ENCODE measurements at places on chromosomes 6 and 20. TPM values are rescaled to one million over a fixed set of nuclear protein-coding genes. Genes with fewer than 3 reads are reported as not detected.

GRCh38 chr20:1935696-1936366, 40.6 kb downstream of the SIRPA start:
- no peaks in the 10 kb centered on the region for H3K27me3 ChIP-seq
- no peak overlapping the region for H3K4me3 ChIP-seq
- H3K4me1 ChIP-seq: peaks cover 69% of the 10 kb centered on the region

DNA sequence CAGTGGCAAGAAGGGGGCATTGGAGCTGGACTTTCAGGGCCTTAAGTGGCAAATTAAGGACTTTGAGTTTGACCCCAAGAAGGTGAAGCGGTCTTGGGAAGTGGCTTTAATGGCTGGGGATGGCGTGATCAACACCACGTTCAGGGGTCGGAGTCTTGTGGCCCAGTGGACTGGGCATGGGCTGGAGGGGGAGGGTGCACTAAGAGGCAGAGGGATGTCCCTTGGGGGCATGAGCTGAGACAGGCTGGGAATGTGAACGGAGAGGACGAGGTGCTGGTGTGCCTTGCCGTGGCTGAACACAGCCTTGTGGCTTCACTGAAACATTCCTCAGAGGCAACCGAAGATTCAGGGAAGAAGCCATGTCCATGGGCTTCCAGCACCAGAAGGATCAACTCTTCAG, 227.0 kb downstream of the SYNDIG1 start:
- no peak for DNase-seq
- no peak overlapping the region for H3K27ac ChIP-seq
- H3K36me3 ChIP-seq: no peaks in the 10 kb centered on the region
- H3K4me1 ChIP-seq: no peaks in the 10 kb centered on the region
- peaks cover 8% of the 10 kb centered on the region for H3K27me3 ChIP-seq

- no peaks in the 10 kb centered on the region for H3K4me1 ChIP-seq
- DNase-seq: peak; percentile 40
- no peak overlapping the region for H3K4me3 ChIP-seq
- H3K36me3 ChIP-seq: no peaks in the 10 kb centered on the region
- H3K27ac ChIP-seq: no peak overlapping the region
Observed at GRCh38 chr20:9912858-9913434, 74.1 kb upstream of the PAK5 start.

Gene REM1
- not detected for total RNA-seq

Gene TFAP2B
- not detected for total RNA-seq

DNA sequence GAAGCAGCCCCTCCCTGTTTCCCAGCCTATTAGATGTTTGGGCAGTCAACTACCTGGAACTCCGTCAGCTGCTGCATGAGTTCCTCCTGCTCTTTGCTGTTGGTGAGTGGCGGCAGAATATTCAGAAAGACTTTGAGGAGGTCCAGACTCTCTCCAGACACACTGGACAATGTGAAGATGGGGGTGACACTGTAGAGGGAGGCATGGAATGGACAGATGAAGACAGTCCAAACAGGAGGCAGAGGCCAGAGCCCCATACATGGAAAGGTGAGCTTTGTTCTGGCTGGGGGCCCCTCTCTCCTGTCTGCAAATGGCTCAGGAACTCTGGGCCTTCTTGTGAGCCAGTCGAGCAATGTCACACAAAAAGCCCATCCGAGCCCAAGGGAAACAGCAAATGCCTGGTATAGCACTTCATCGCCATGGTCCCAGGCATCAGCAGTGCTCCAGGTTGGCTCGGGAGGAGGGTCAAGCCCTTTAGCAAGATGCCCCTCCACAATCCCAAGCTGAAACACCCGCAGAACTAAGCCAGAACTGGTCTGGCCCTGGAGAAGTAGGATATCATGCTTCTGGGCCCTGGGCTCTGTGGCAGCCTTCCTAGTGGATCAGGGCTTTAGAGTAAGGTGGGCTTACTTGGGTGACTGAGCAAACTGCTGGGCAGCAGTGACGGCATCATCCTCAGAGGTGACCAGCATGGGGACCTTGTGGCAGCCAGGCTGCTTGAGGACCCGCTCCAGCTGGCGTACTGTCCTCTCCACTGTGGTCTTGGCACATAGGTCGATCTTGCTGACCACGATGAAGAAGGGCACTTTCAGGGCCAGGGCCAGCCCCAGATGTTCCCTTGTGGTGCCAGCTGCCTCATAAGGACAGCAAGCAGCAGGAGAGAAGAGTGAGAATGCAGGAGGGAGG, 4.9 kb downstream of the GTPBP2 start:
- no peak overlapping the region for H3K27ac ChIP-seq
- no peak for DNase-seq
- no peak overlapping the region for H3K4me3 ChIP-seq
- H3K4me1 ChIP-seq: no peaks in the 10 kb centered on the region
- no peaks in the 10 kb centered on the region for H3K27me3 ChIP-seq
- peaks cover 44% of the 10 kb centered on the region for H3K36me3 ChIP-seq

GRCh38 chr6:74857157-74857556, 348.7 kb downstream of the COL12A1 start:
- DNase-seq: no peak
- no peak overlapping the region for H3K27ac ChIP-seq
- H3K36me3 ChIP-seq: no peaks in the 10 kb centered on the region
- H3K4me3 ChIP-seq: no peak overlapping the region
- H3K4me1 ChIP-seq: no peaks in the 10 kb centered on the region
- H3K27me3 ChIP-seq: no peaks in the 10 kb centered on the region

DNA sequence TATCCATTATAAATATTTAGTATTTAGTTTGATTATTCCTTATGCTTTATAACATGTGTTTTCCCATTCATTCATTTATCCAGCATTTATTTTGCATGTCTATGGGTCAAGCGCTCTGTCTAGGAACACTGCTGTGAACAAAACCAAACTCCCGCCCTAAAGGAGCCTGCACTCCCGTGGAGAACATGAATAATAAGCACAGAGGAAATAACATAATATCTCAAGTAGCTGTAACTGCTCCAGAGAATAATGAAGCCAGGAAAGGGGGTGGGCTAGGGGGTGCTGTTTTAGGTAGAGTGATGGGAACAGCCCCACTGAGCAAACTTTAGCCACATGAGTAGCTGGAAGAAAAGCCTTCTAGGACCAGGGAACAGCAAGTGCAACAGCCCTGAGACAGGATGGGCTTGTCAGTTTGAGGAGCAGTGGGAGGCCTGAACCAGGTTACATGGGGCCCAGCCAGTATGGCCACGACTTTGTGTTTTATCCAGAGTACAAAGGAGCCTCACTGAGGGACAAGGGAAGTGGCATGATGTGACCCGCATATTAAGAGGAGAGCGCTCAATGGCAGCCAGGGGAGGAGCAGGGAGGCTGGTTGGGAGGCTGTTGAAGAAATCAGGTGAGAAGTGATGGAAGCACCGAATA, 24.4 kb upstream of the PRND start:
- no peak overlapping the region for H3K27ac ChIP-seq
- no peak for DNase-seq
- no peaks in the 10 kb centered on the region for H3K36me3 ChIP-seq
- no peaks in the 10 kb centered on the region for H3K4me1 ChIP-seq

- no peaks in the 10 kb centered on the region for H3K36me3 ChIP-seq
- H3K27ac ChIP-seq: no peak overlapping the region
- peaks cover 79% of the 10 kb centered on the region for H3K27me3 ChIP-seq
Observed at GRCh38 chr6:106508834-106509233, 120.5 kb downstream of the RTN4IP1 start.

Gene RBBP8NL
- not detected for total RNA-seq

Gene STMN3
- total RNA-seq: 6.6 TPM

- H3K27ac ChIP-seq: no peak overlapping the region
- H3K27me3 ChIP-seq: no peaks in the 10 kb centered on the region
- DNase-seq: peak; percentile 6
- H3K4me3 ChIP-seq: no peak overlapping the region
Observed at GRCh38 chr6:146224449-146224848, 195.6 kb downstream of the GRM1 start.

- peaks cover 7% of the 10 kb centered on the region for H3K27me3 ChIP-seq
- no peaks in the 10 kb centered on the region for H3K36me3 ChIP-seq
- no peaks in the 10 kb centered on the region for H3K4me1 ChIP-seq
- no peak overlapping the region for H3K27ac ChIP-seq
Observed at GRCh38 chr6:27980111-27980510, 23.1 kb downstream of the OR2B6 start.

GRCh38 chr6:38549795-38550194, 89.9 kb downstream of the BTBD9 start:
- DNase-seq: no peak
- H3K27me3 ChIP-seq: no peaks in the 10 kb centered on the region
- H3K27ac ChIP-seq: peak overlapping the region; percentile 57
- H3K36me3 ChIP-seq: no peaks in the 10 kb centered on the region

Gene GJA1
- total RNA-seq: 6.8 TPM

Gene SPATA25
- 42.8 TPM for total RNA-seq

GRCh38 chr6:3765415-3765814, 13.9 kb upstream of the PXDC1 start:
- H3K36me3 ChIP-seq: no peaks in the 10 kb centered on the region
- no peak overlapping the region for H3K4me3 ChIP-seq
- no peak overlapping the region for H3K27ac ChIP-seq
- no peaks in the 10 kb centered on the region for H3K4me1 ChIP-seq
- H3K27me3 ChIP-seq: no peaks in the 10 kb centered on the region
- no peak for DNase-seq

- H3K4me3 ChIP-seq: no peak overlapping the region
- DNase-seq: no peak
- H3K36me3 ChIP-seq: no peaks in the 10 kb centered on the region
- H3K27ac ChIP-seq: no peak overlapping the region
Observed at GRCh38 chr20:35571555-35571954, 29.7 kb downstream of the ERGIC3 start.

- H3K36me3 ChIP-seq: no peaks in the 10 kb centered on the region
- H3K27ac ChIP-seq: no peak overlapping the region
- no peaks in the 10 kb centered on the region for H3K4me1 ChIP-seq
- no peak for DNase-seq
Observed at GRCh38 chr6:89436226-89436625, 3.3 kb downstream of the ANKRD6 start.

GRCh38 chr6:939526-940252, 246.8 kb upstream of the EXOC2 start:
- H3K27ac ChIP-seq: no peak overlapping the region
- H3K4me3 ChIP-seq: no peak overlapping the region
- DNase-seq: no peak
- no peaks in the 10 kb centered on the region for H3K4me1 ChIP-seq

GRCh38 chr20:22585786-22586493, 1.6 kb upstream of the FOXA2 start:
- H3K4me3 ChIP-seq: no peak overlapping the region
- H3K4me1 ChIP-seq: no peaks in the 10 kb centered on the region
- H3K27ac ChIP-seq: no peak overlapping the region
- H3K27me3 ChIP-seq: peaks cover 100% of the 10 kb centered on the region
- no peaks in the 10 kb centered on the region for H3K36me3 ChIP-seq
- no peak for DNase-seq

Gene RBPJL
- not detected for total RNA-seq

DNA sequence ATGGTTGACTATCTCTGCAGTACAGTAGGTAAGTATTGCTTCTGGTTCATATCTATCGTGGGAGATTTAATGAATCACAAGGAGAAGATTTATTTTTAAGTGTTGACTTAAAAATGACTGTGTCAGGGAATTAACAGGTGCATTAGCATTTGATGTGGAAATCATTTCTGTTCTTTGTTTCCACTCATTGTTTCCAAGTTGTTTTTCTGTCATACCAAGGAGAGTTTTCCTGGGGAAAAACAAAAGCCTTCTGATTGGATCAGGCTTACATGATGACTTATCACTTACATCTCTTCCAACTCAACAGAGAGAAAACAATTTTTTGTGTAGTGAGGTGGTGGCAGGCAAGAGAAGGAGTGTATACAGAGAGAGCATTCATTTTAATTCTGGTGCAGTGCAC, 686.4 kb downstream of the HTR1B start:
- no peak overlapping the region for H3K4me3 ChIP-seq
- no peak overlapping the region for H3K27ac ChIP-seq
- peaks cover 16% of the 10 kb centered on the region for H3K4me1 ChIP-seq
- no peaks in the 10 kb centered on the region for H3K36me3 ChIP-seq

DNA sequence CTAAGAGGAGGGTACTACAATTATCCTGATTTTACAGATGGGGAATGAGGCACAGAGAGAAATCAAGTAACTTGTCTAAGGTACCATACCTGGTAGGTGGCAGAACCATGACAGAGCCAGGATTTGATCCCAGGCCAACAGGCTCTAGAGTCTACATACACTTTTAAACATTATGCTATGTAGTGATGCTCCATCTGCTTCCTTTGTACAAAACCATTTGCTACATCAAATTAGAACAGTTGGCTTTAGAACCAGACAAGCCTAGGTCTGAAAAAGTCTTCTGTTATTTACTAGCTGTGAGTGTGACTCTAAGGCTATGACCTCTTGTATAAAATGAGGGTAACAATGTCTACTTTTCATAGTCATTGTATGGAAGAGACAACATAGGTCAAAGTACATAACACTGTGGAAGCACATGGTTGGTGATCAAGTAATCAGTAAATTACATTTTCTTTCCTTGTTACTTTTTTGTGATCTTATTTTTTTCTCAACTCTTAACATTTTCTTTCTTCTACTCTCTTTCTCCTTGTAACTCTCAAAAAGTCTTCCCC, 122.1 kb downstream of the PDSS2 start:
- no peak overlapping the region for H3K27ac ChIP-seq
- no peak for DNase-seq
- H3K4me1 ChIP-seq: peaks cover 3% of the 10 kb centered on the region
- H3K4me3 ChIP-seq: no peak overlapping the region
- no peaks in the 10 kb centered on the region for H3K36me3 ChIP-seq
- no peaks in the 10 kb centered on the region for H3K27me3 ChIP-seq

- H3K36me3 ChIP-seq: no peaks in the 10 kb centered on the region
- H3K27me3 ChIP-seq: no peaks in the 10 kb centered on the region
- DNase-seq: peak; percentile 92
- no peaks in the 10 kb centered on the region for H3K4me1 ChIP-seq
- H3K4me3 ChIP-seq: no peak overlapping the region
Observed at GRCh38 chr6:41697861-41698781, 37.3 kb downstream of the TFEB start.

- H3K4me1 ChIP-seq: no peaks in the 10 kb centered on the region
- DNase-seq: no peak
- no peak overlapping the region for H3K4me3 ChIP-seq
- no peak overlapping the region for H3K27ac ChIP-seq
- H3K27me3 ChIP-seq: no peaks in the 10 kb centered on the region
Observed at GRCh38 chr20:48614593-48615274, 213.1 kb downstream of the PREX1 start.

GRCh38 chr20:38805502-38805957, at the start of gene PPP1R16B:
PPP1R16B (plus strand) TSS chr20:38805697; CDS start chr20:38835926, 30,229 bp downstream.
- no peaks in the 10 kb centered on the region for H3K36me3 ChIP-seq
- no peak within 1 kb of the TSS for H3K27ac ChIP-seq
- H3K27me3 ChIP-seq: peaks cover 53% of the 10 kb centered on the region
- H3K4me1 ChIP-seq: no peaks in the 10 kb centered on the region
- peak within 1 kb of the TSS; percentile 37 for H3K4me3 ChIP-seq

- H3K27me3 ChIP-seq: no peaks in the 10 kb centered on the region
- H3K4me1 ChIP-seq: no peaks in the 10 kb centered on the region
- H3K36me3 ChIP-seq: no peaks in the 10 kb centered on the region
- H3K27ac ChIP-seq: no peak overlapping the region
Observed at GRCh38 chr6:119637768-119638167, 288.2 kb upstream of the MAN1A1 start.

Gene PEDS1
- 36.9 TPM for total RNA-seq

- H3K4me3 ChIP-seq: no peak overlapping the region
- H3K4me1 ChIP-seq: no peaks in the 10 kb centered on the region
- DNase-seq: no peak
- H3K27ac ChIP-seq: no peak overlapping the region
Observed at GRCh38 chr6:146856296-146856695, 257.5 kb downstream of the ADGB start.

Gene ZDHHC14
- 7.8 TPM for total RNA-seq

Gene POU3F2
- 1.3 TPM for total RNA-seq

All from cardiac muscle cell (in vitro differentiated cells and primary cell).